HFFc6 (cell line): ENCODE measurements at places on chromosomes 2 and 18.

GRCh38 chr2:122478117-122478516, 722.7 kb downstream of the TSN start:
- no peak for DNase-seq

DNA sequence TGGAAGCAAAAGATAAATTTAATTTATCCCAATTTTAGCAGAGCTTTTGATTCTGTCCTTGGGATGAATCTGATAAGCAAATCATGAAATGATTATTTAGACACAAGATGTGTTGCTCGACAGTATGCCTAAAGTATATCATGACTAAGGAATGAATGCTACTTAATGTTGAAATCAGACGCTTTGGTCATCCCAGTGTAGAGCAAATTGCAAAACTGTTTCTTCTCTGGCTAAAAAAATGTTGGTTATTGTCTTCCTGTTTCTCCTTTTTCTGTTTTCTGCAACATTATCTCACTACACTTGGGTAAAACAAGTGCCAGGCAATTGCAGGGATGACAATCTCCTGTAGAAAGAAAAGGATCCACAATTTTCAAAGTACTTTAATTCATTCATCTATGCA, 66.4 kb downstream of the BABAM2 start:
- DNase-seq: peak; percentile 58

GRCh38 chr2:43759195-43759594, 14.6 kb upstream of the DYNC2LI1 start:
- peak; percentile 75 for DNase-seq

DNA sequence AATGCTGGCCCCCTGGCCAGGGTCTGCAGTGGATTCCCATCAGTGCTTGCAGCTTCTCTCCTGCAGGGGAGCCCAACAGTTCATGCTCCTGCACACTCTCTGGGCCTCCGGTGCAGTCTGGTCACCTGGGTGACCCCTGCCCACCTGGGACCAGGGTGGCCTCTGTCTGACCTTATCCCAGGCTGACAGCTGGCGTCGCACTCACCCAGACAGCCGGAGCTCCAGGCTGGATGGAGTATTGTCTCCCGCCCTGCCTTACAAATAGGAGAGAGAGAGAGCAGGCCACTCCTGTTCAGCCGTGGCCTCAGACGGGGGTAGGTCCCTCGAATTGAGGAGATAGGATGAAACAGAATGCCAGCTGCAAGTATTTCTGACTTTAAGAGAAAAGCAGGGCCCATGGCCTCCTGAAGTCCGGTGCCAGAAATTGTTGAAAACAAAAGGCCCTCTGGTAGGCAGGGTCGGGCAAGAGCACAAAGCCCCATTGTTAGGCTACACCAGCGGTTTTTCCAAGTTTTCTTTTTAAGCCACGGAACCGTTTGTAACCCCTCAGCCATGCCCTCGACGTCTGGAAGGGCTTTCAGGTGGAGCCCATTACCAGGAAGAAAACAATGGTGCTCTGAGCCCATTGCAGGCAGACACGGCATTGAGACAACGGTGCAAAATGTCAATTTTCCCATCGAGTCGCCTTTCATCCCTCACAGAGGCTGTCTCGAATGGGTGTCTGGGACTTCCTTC, 258.4 kb downstream of the BCL11A start:
- no peak for DNase-seq

DNA sequence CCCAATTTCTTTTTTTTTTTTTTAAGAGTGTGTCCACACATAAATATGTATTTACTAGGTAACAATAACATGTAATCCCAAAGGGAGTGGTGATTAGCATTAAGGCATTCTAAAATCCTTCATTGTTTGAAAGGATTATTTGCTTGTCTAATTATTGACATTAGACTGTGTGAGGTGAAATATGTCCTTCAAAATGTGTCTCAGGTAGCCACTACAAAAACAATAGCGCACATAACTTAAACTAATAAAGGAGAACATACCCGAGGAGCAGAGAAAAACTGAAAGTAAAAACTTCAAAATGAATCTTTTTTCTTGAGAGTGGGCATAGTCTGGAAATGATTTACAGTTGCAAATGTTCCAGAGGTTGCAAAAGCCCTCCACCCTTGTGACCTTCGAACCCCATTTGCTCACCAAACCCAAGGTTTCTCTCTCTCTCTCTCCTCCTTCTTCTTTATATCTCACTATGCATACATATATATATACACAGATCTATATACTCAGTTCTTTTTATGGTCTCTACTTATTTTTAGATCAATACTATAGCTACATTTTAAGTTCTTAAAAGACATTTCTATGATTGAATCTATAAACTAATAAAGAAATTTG, 24.4 kb upstream of the FRZB start:
- no peak for DNase-seq
